ENCODE measurements at places on chromosomes 6 and 20. TPM values are rescaled to one million over a fixed set of nuclear protein-coding genes. Genes with fewer than 3 reads are reported as not detected.
A peak's percentile ranks its signal among the peaks of the same experiment; 100 is the strongest.

Gene UCKL1
- total RNA-seq = 24.8 TPM

Gene BMP7
- total RNA-seq = 3.8 TPM

Gene GTSF1L
- total RNA-seq = not detected

Gene FRK
- total RNA-seq = 0.40 TPM

Gene PRDM13
- 0.04 TPM for total RNA-seq

- no peak for DNase-seq
Measured at GRCh38 chr20:3180319-3180718, 7.0 kb upstream of the LZTS3 start.

- no peak for DNase-seq
Measured at GRCh38 chr6:43274916-43275597, 23.0 kb upstream of the SLC22A7 start.

GRCh38 chr6:132515386-132515785, 2.5 kb upstream of the STX7 start:
- DNase-seq = no peak

GRCh38 chr20:57425150-57426013, 34.2 kb downstream of the RBM38 start:
- DNase-seq = peak; percentile 29

GRCh38 chr20:9400171-9401025, 114.0 kb upstream of the LAMP5 start:
- DNase-seq = no peak

DNA sequence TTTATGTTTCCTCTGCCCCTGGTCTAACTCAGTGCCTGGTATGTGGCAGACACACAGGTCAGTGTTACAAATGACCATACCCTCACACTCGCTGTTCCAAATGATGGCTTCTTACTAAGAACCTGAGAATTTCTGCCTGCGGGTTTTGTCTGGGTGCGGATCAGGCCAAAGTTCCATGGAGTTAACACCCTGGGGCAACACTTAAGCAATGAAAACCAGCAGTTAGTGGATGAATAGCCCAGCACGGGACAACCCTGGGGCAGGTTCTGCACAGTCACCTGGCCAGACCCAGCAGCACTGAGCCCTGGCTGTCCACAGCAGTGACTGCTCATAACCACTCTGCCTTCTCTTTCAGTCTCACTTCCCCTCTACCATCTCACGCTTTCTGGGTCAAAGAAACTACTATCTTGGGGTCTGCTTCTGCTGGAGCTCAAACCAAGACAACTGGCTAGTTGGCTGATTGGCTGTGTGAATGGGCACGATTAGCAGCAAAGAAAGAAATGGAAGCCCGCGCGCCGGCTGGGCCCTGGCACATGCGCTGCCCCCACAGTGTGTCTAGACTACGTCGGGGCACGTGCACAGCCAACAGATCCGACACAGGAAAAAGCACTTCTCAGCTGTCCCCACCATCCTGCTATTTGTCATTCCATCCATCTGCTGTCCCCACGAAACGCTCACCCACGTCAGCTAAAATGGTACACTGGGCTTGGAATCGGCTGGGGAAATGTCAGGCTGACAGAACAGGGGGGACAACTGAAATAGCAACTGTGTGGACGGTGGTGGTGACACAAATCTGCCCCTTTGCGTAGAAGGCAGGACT, 36.6 kb downstream of the MGME1 start:
- DNase-seq = peak; percentile 41

GRCh38 chr6:19413323-19413722, 423.8 kb upstream of the ID4 start:
- DNase-seq = no peak

DNA sequence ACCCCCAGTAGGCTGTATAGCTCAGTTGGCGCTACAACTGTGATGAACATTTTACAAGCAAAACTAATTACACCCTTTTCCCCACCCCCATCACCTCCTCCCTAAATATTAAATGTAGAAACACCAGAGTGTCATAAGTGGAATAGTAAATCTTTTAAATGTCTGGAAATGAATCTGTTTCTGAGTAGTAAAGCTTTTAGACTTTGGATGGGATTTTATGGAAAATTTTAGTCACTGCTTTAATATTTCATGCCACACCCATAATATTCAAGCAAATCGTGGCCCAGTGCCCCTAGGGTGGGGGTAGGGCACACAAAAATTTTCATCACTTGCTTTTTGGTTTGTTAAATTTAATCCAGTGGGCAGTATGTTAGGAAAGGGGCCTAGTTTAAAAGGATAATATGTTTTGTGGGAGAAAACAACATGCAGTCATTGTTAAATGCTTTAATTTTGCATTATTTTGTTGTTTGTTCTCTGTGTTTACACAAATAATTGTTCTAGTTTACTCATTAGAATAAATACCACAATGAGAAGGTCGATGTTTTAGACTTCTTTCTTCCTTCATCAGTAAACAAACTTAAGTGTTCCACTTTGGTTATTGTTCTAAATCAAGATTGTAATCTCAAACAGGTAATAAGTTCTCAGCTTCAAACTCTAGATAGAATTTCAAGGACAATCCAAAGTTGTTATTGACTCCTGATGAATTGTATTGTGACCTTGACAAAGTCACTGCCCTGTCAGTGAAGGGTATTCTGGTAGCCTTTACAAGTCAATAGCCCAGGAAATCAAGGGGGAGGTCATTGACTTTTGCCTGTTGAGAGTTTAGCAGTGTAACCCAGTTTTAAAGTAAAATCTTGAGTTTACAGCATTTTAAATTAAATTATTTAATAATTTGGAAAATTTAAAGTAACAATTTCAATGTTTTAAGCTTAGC, 79.2 kb downstream of the CBFA2T2 start:
- DNase-seq = peak; percentile 84

DNA sequence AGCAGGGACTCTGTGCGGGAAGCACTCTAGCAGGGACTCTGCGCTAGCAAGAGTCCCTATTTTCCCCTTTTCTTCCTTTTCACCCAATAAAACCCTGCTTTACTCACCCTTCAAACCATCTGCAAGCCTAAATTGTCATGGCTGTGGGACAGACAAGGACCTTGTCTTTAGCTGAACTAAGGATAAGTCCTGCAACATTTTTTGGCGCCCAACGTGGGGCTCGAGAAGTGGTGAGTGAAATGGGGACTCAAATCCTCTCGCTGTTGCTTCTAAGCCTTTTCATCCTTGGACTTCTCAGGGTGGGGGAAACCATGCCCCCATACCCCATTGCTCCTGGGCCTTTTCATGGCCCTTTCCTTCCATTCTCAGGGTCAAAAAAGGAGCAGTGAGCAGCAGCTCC, 46.4 kb downstream of the IMPG1 start:
- DNase-seq = no peak

DNA sequence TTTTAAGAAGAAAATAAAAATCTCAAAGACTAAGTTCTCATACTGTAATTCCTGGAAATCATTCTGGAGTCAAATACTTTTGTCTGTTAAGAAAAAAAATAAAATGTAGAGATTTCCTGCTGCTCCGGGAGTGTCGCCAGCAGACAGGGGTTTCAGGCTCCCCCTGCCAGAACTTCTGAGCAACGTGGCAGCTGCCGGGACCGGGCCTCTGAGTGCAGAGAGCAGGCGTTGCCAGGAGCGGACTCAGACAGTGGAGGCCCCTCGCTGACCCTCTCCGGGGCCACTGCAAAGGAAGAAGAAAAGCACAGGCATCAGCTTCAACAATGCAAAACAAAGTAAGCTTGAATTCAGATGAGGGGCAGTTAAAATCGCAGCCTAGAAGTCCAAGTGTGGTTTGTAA, 95.5 kb downstream of the THBS2 start:
- peak; percentile 98 for DNase-seq

DNA sequence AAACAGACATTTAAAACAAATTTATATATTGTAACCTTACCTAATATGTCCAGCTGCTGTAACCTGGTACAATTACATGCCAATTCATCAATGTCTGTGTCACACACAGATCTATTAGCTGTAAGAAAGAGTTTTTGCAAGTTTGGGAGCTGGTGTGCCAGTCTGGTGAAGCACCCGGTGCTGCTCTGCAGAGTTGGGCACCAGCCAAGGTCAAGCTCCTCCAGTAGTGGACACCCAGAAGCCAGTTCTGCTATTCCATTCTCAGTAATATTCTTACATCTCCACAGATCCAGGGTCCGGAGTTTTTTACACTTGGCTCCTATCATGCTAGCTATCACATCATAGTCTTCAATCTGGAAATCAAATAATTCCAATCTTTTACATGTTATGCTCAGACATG, 41.0 kb downstream of the POU3F2 start:
- no peak for DNase-seq

- no peak for DNase-seq
Measured at GRCh38 chr6:44034931-44035345, 92.3 kb downstream of the MRPL14 start.

GRCh38 chr20:51797357-51798025, 4.8 kb downstream of the SALL4 start:
- DNase-seq = no peak

GRCh38 chr6:134795001-134795400, 154.9 kb downstream of the ALDH8A1 start:
- no peak for DNase-seq

GRCh38 chr6:53095270-53095669, 30.1 kb downstream of the FBXO9 start:
- DNase-seq = no peak

- no peak for DNase-seq
Measured at GRCh38 chr6:25014369-25014768, 78.6 kb upstream of the RIPOR2 start.

- DNase-seq = no peak
Measured at GRCh38 chr20:2671977-2672376, 8.0 kb upstream of the IDH3B start.

GRCh38 chr6:11332463-11332862, 100.0 kb upstream of the NEDD9 start:
- DNase-seq = no peak
